Fibroblast of skin of left biceps (primary cell): ENCODE measurements at places on chromosomes 4 and X.

GRCh38 chr4:14196131-14196530 is 568.6 kb upstream of the BOD1L1 start:
- DNase-seq: peak; percentile 20

DNA sequence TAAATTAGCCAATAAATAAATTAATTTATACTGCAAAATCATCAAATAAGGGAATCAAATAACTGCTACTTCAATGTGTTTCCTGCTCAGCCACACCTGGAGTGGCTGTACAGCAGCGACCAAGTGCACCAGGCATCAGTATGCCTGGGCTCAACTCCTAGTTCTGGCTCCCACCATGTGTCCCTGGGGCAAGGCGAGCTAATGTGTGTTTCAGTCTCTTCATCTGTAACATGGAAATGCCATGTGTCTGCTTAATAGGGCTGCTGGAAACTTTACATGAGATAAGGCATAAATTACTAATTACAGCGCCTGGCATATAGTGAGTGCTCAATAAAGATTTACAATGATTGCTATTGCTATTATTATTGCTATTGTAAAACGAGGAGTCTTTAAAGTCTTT is 109.1 kb upstream of the PDLIM3 start:
- no peak for DNase-seq

DNA sequence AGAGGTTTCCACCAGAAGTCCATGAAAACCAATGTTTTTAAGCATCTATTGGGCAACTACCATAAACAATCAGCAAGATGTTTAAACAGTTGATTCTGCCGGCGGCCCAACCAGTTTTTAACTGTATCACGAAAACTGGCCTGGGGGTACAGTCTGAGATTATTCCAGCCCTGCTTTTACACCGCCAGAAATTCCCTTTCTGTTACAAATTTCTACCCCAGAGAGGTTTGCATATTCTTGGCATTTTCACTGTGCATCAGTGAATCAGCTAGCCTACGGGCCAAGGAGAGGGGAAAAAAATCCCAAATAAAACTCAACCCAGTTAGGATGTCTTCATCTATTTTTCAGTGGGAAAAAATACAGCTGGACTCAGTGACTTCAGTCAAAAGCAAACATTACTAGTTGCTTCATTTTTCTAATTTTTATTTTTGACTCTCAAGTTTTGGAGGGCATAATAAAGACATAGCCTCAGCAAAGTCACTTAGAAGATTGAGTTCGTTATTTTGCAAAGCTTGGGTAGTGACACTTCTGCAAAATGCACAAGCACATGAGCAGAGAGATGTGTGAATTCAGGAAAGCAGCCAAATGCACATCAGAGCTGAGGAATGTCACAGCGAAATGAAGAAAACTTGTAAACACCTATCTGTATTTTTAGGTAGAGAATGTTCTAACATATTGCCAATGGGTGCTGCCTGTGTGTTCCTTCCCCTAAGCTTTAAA is 167.8 kb upstream of the GK2 start:
- no peak for DNase-seq

GRCh38 chrX:148588649-148589310 is 88.4 kb downstream of the AFF2 start:
- no peak for DNase-seq

- no peak for DNase-seq
These were observed 617.0 kb downstream of the MID1IP1 start for GRCh38 chrX:39418254-39418704.

GRCh38 chr4:48375651-48376304 is 34.4 kb downstream of the SLAIN2 start:
- DNase-seq: peak; percentile 55

GRCh38 chr4:19324184-19324583 is 927.5 kb upstream of the SLIT2 start:
- no peak for DNase-seq

- no peak for DNase-seq
These were observed 11.3 kb downstream of the BMP2K start for GRCh38 chr4:78787392-78788006.

DNA sequence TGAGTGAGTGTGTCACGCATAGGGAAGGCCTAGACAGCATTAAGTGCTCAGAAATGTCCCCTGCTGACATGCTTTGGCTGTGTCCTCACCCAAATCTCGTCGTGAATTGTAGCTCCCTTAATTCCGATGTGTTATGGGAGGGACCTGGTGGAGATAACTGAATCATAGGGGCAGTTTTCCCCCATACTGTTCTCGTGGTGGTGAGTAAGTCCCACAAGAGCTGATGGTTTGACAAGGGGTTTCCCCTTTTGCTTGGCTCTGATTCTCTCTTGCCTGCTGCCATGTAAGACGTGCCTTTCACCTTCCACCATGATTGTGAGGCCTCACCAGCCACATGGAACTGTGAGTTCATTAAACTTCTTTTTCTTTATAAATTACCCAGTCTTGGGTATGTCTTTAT is 78.0 kb downstream of the NSUN7 start:
- DNase-seq: no peak

- DNase-seq: no peak
These were observed 126.1 kb downstream of the FAT4 start for GRCh38 chr4:125440814-125441213.
